ENCODE measurements at places on chromosomes 4 and X. TPM values are rescaled to one million over a fixed set of nuclear protein-coding genes. Genes with fewer than 3 reads are reported as not detected.

Gene KIAA1210
- not detected for total RNA-seq

Gene TCEAL6
- not detected for total RNA-seq

Gene PDE5A
- total RNA-seq: 1.2 TPM

Gene DCAF4L1
- total RNA-seq: 0.26 TPM

Gene BTK
- total RNA-seq: not detected

Gene CHM
- 27.4 TPM for total RNA-seq

DNA sequence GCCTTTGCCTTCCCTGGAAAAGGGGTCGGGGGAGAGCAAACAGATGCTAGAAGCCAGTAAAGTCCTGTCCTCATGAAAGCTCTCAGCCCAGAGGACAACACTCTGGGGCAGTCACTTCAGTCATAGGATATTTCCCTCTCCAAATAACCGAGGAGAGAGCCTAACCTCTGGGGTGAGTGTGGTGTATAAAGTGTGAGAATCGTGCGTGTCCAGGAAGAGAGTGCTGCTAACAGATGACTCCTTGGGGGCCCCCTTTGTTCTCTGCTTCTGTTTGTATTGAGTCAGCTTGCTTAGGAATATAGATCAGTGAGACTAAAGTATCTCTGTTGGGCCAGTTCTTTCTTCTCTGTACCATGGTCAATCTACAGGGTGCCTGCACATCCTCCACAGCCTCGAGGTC lies 247.2 kb downstream of the PALLD start:
- no peak for DNase-seq
- H3K4me1 ChIP-seq: peaks cover 19% of the 10 kb centered on the region
- H3K27ac ChIP-seq: no peak overlapping the region
- no peaks in the 10 kb centered on the region for H3K36me3 ChIP-seq
- no peaks in the 10 kb centered on the region for H3K27me3 ChIP-seq
- H3K4me3 ChIP-seq: no peak overlapping the region

DNA sequence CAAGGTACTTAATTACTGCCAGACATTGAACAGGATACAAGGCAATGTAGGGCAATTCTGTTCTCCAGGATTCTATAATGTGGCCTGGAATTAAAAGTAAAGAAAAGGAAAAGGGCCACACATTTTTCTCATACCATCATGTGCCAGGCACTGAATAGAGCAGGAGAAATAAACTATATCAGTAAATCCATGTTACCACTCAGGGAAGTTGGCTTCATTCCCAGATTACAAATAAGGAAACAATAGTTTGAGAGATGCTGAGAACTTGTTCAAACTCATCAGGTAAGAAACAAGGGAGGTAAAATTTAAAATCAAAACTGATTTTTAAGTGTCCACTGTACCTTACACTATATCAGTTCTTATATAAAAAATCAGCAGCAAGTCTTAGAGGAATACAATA lies 645.0 kb upstream of the ATOH1 start:
- DNase-seq: peak; percentile 7
- no peak overlapping the region for H3K27ac ChIP-seq
- no peak overlapping the region for H3K4me3 ChIP-seq
- H3K36me3 ChIP-seq: no peaks in the 10 kb centered on the region

DNA sequence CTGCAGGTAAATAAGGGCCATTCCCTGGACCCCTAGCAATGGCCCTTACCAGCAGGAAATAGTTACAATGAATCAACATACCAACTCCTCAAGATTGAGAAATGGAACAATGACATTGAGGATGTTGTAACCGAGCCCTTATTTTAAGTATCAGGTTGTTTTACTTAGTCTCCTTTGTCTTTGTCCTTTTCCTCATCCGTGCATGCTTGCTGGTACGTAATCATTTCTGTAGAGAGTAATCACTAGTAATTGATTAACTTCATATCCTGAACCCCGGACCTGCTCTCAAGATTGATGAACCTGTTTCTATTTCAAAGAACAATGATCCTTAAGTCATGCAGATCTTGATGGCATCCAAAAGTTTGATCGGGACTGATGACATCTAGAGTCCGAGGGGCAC lies 98.6 kb upstream of the LANCL3 start:
- no peak for DNase-seq
- no peaks in the 10 kb centered on the region for H3K27me3 ChIP-seq
- no peaks in the 10 kb centered on the region for H3K4me1 ChIP-seq

DNA sequence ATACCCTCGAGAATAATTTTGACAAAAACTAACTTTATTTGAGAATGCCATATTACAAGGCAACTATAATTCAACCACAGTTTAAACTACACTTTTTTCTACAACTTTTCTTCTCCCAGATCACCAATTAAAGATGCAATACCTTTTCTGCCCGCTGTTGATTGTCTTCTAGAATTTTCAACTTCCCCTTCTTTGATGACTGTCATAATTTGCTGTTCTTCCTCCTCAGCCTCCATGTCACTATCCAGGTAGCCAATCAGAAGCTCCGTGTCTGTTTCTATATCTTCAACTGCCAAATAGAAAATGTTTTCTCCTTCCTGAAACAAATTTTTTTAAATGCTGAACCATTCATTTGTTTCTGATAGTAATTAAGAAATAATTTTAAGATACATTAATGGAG lies 101.5 kb downstream of the PRDM5 start:
- no peaks in the 10 kb centered on the region for H3K4me1 ChIP-seq
- H3K4me3 ChIP-seq: no peak overlapping the region
- DNase-seq: no peak
- no peaks in the 10 kb centered on the region for H3K36me3 ChIP-seq
- H3K27ac ChIP-seq: no peak overlapping the region
- H3K27me3 ChIP-seq: no peaks in the 10 kb centered on the region

GRCh38 chrX:124426288-124427169 lies 80.2 kb downstream of the SH2D1A start:
- H3K36me3 ChIP-seq: no peaks in the 10 kb centered on the region
- H3K27me3 ChIP-seq: no peaks in the 10 kb centered on the region
- no peaks in the 10 kb centered on the region for H3K4me1 ChIP-seq
- no peak for DNase-seq
- H3K4me3 ChIP-seq: no peak overlapping the region

DNA sequence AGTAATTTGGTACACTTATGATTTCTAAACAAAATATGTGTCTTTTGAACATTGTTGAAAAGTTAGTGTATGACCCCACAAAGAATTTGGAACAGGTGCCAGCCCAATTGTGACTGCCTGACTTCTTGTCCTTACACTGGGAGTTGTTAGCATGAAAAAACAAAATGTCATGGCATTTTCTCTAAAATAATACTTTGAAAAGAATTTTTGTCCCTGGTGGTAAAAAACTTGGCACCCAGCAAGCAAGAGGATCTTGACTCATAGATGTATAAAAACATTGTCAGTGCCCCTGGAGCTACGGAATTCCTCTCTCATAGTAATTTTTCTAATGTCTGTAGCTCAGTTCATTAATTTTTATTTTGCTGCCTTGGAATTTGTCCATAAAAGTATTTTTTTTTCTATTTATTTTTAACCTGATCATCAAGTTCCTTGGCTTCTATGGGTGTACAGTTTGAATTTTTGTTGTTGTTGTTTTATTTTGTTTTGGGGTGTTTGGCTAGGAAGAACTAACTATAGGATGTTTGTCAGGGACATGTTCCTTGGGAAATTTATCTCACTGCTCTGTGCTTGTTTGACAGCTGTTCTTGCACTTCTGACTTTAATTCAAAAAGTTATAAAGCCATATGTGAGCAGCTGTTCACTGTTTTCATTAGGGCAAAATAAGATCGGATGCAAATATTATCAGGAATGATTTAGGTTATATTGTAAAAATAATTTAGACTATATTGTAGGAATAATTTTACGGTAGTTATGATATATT lies 95.4 kb upstream of the NUDT6 start:
- H3K4me1 ChIP-seq: peaks cover 14% of the 10 kb centered on the region
- no peaks in the 10 kb centered on the region for H3K36me3 ChIP-seq
- no peak overlapping the region for H3K4me3 ChIP-seq
- peak; percentile 60 for DNase-seq
- no peak overlapping the region for H3K27ac ChIP-seq

DNA sequence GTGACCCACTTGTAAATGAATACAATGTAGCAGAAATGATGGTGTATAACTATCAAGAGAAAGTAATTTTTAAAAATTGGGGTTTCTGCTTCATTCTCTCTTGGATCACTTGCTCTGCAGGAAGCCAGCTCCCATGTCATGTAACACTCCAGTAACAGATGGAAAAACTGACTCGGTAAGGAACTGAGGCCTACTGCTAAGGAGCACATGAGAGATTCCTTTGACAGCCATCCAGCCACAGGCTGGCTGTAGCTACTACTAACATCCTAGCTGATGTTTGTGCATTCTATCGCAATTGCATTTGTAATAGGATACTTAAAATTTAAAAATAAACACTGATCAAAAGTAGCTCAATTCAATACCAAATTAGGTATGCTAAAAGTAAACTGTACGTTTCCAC lies 102.3 kb upstream of the MAB21L2 start:
- H3K27ac ChIP-seq: no peak overlapping the region

DNA sequence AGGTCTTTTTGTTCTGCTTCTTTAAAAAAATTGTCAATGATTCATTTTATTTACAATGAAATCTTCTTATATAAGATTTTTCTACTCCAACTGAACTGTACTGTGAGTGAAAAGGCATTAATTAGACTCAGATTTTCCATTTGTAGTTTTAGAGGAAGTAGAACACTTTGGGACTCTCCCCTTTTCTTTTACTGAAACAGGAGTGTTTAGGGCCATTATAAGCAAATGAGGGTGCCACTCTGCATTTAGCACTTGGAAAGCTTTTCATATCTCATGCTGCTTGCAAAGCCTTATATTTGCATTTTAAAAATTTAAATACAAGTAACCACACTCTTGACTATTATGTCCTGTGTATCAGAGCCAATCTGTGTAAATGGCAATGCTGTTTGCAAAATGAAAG lies 584.3 kb downstream of the KLHL13 start:
- no peak overlapping the region for H3K4me3 ChIP-seq
- H3K27me3 ChIP-seq: no peaks in the 10 kb centered on the region
- H3K36me3 ChIP-seq: no peaks in the 10 kb centered on the region
- no peak for DNase-seq
- H3K27ac ChIP-seq: no peak overlapping the region

- DNase-seq: peak; percentile 43
- H3K27me3 ChIP-seq: no peaks in the 10 kb centered on the region
- no peaks in the 10 kb centered on the region for H3K36me3 ChIP-seq
Observed at GRCh38 chrX:10634392-10635161, 14.2 kb upstream of the MID1 start.

GRCh38 chrX:92231391-92231790 lies 452.2 kb downstream of the PCDH11X start:
- no peaks in the 10 kb centered on the region for H3K36me3 ChIP-seq
- H3K4me3 ChIP-seq: no peak overlapping the region
- DNase-seq: no peak
- no peaks in the 10 kb centered on the region for H3K27me3 ChIP-seq
- peaks cover 13% of the 10 kb centered on the region for H3K4me1 ChIP-seq

DNA sequence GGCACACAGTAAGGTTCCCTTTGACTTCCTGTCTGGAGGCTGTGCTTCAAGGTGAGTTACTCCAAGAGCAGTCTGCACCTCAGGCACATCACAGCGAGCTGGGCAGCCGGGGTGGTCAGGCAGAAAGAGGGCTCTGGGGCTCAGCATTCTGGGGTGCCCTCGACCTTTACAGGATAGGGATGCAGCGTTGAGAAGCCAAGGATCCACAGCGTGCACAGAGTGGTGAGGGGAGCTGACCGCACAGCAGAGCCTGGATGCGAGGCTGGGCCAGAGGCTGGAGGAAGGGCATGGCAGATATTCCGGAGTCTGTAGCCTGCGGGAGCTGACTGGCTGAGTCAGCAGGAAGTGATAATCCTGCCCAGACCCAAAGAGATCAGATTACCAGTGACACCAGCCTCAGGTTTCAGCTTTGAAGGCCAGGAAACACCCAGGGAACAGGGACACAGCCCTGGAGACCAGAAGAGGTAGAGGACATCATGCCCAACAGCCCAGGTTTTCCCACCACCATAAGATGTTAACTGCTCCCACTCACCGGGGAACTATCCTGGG lies 38.4 kb upstream of the PDLIM3 start:
- H3K27ac ChIP-seq: no peak overlapping the region
- no peaks in the 10 kb centered on the region for H3K27me3 ChIP-seq
- H3K4me1 ChIP-seq: peaks cover 6% of the 10 kb centered on the region
- H3K4me3 ChIP-seq: no peak overlapping the region
- H3K36me3 ChIP-seq: no peaks in the 10 kb centered on the region

DNA sequence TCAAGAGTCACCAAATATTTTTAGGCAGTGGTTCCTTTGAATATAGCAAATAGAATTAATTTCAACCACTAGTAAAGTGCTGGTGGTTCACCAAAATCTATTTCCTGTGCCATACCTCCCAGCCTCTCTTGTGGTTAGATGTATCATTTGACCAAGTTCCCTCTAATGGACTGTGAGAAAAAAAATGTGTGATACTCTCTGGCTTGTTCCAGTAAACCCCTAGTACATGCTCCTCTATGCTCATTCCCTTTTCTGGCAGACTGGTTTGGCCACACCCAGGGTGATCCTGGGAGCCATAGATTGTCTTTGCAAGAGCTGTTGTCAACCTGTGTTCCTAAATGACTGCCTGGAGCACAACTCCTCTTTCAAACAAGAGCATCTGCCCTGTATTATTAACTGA lies 109.5 kb downstream of the FRAS1 start:
- no peaks in the 10 kb centered on the region for H3K36me3 ChIP-seq
- no peak overlapping the region for H3K4me3 ChIP-seq
- DNase-seq: no peak
- H3K4me1 ChIP-seq: no peaks in the 10 kb centered on the region

DNA sequence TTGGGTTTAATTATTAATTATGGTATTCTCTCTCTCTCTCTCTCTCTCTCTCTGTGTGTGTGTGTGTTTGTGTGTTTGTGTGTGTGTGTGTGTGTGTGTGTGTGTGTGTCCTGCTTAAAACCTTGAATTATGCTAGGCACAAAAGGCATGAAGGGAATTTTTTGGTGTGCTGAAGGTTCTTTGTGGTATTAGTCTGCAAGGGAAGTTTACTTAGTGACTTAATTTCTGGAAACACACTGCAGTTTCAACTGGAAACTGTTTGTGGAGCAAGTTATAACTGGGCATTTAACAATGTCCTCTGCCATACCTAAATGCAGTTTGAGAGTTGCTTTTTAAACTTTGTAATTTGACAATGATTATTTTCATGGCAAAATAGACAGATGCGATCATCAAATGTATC lies 111.7 kb downstream of the FRMPD4 start:
- no peaks in the 10 kb centered on the region for H3K36me3 ChIP-seq
- H3K4me1 ChIP-seq: no peaks in the 10 kb centered on the region
- no peak overlapping the region for H3K27ac ChIP-seq

- no peak overlapping the region for H3K27ac ChIP-seq
- H3K36me3 ChIP-seq: no peaks in the 10 kb centered on the region
Observed at GRCh38 chr4:103405415-103405814, 207.3 kb upstream of the CENPE start.

GRCh38 chr4:120816296-120816965 lies 106.1 kb downstream of the PRDM5 start:
- no peaks in the 10 kb centered on the region for H3K4me1 ChIP-seq
- H3K27ac ChIP-seq: no peak overlapping the region
- H3K4me3 ChIP-seq: no peak overlapping the region

- peaks cover 16% of the 10 kb centered on the region for H3K4me1 ChIP-seq
- peaks cover 17% of the 10 kb centered on the region for H3K27me3 ChIP-seq
- peak overlapping the region; percentile 40 for H3K27ac ChIP-seq
- peak overlapping the region; percentile 69 for H3K4me3 ChIP-seq
- no peaks in the 10 kb centered on the region for H3K36me3 ChIP-seq
Observed at GRCh38 chr4:185210102-185210981, 944 bp downstream of the SNX25 start.

All from A673 (cell line).